Ureter (tissue), 1 donor: ENCODE measurements at places on chromosomes 1 and 21.
A peak's percentile ranks its signal among the peaks of the same experiment; 100 is the strongest.

DNA sequence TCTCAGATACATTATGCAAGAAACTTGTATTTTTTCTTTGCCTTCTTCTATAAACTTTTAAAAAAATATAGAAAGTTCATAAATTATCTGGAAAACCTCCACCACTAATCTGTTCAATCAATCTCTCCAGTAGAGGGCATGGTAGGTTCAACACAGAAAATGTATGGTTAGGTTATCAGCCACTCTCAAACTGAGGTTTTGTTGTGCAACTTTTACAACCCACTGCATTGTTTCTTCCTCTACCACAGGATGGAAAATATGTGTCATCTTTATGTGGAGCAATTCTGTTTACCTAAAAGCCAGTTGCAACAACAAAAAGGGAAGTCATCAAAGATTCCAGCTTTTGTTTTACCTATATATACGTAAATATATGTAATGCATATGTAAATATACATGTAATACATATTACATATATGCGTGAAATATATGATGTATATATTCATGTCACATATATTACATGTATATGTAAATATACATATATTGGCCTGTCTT lies 3.0 kb upstream of the RGS2 start:
- no peak for DNase-seq

DNA sequence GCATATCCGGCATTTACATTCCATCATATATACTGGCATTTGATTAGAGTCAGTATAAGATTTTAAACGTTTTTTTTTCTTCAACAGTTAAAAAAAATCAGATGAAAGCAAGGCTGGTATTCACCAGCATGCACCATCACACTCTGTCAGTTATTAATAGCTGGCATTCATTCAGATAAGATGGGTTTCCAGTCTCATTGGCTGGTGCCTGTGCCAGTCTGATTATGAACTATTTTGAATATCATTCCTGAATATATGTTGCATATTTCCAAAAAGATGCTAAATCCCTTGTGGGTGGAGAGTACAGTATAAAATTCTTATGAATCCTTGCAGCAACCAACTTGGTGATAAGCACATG lies 211.7 kb downstream of the GPATCH2 start:
- DNase-seq = no peak

GRCh38 chr1:7076117-7076516 lies 290.9 kb downstream of the CAMTA1 start:
- no peak for DNase-seq

DNA sequence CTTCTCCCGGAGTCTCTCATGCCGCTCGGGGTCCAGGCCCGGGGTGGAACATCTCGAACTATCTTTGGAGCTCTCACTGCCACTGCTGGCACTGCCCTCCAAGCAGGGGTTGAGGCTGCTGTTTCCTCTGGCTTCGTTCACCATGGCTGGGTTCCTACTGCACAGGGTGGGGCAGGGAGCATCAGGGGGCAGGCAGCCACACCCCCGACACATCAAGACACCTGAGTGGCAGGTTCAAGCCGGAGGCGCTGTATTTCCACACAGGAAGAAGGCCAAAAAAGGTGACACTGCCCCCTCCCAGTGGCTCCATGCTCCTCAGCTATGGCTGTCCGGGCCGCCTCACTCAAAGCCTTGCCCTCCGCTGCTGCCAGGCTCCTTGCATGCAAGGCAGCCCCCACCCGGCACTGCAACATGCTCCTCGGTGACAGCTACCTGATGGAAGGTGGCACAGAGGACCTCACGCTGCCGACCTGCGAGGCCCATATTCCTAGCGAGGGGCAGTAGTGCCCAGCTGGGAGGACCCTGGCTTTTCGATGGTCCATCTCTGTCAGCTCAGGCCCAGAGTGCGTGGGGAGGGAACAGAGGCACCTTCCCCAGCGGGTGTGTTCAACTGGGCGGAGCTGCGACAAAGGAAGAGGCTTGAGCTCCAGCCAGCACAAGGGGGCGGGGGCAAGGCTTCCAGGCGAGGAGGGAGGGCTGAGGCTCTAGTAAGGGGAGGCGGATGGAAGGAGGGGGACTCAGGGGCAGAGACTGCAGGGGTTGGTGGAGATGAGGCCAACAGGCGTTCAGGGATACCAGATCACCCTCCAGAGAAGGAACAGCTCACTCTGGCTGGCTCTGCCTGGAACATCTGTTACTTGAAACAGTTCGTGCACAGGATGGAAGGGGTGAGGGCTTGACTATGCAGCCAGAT lies 2.5 kb downstream of the MTHFR start:
- DNase-seq = peak; percentile 95

- no peak for DNase-seq
Measured at GRCh38 chr1:79849388-79849787, 842.9 kb upstream of the ADGRL4 start.

GRCh38 chr1:210257698-210258529 lies 25.3 kb downstream of the SERTAD4 start:
- DNase-seq = no peak
